ENCODE measurements at places on chromosomes 5 and 9.

- H3K27me3 ChIP-seq = no peaks in the 10 kb centered on the region
- H3K27ac ChIP-seq = no peak overlapping the region
- no peak for ATAC-seq
- H3K4me1 ChIP-seq = no peaks in the 10 kb centered on the region
- H3K4me3 ChIP-seq = no peak overlapping the region
- H3K36me3 ChIP-seq = no peaks in the 10 kb centered on the region
Observed at GRCh38 chr5:158619083-158619788, 480.5 kb downstream of the EBF1 start.

DNA sequence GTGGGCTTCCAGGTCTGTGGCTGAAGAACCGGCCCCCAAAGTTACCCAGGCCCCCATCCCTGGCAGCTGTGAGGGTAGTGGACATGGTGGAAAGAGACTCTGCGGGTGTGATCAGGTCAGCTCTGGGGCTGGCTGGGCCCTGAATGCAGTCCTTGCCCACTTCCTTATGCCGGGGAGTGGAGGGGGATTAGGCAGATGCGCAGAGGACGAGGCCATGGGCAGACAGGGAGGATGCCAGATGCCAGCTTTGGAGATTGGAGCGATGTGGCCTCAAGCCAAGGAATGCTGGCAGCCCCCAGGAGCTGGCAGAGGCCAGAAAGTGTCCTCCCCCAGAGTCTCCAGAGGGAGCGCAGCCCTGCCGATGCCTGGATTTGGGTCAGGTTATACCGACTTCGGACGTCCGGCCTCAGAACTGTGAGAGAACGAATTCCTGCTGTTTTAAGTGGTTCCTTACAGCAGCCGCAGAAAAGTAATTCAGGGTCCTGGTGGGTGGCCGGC lies 69.8 kb downstream of the ADAMTS2 start:
- H3K4me1 ChIP-seq = no peaks in the 10 kb centered on the region
- H3K4me3 ChIP-seq = no peak overlapping the region
- no peaks in the 10 kb centered on the region for H3K36me3 ChIP-seq
- H3K27me3 ChIP-seq = no peaks in the 10 kb centered on the region
- no peak overlapping the region for H3K27ac ChIP-seq

- peaks cover 5% of the 10 kb centered on the region for H3K4me1 ChIP-seq
- peaks cover 18% of the 10 kb centered on the region for H3K36me3 ChIP-seq
- no peak overlapping the region for H3K27ac ChIP-seq
- ATAC-seq = peak; percentile 76
- peak overlapping the region; percentile 77 for H3K4me3 ChIP-seq
- peaks cover 4% of the 10 kb centered on the region for H3K27me3 ChIP-seq
Observed at GRCh38 chr5:171418316-171418981, 998 bp upstream of the FGF18 start.

DNA sequence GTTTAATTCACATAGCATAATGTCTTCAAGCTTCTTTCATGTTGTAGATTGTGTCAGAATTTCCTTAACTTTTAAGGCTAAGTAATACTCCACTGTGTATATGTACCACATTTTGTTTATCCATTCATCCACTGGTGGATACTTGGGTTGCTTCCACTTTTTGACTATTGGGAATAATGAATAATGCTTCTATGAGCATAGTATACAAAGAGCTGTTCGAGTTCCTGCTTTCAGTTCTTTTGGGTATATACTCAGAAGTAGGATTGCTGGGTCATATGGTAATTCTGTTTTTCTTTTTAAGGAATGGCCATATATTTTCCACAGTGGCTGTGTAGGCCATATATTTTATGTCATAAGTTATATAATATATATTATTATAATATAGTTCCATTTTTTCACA lies 3.6 kb upstream of the FAM120AOS start:
- peak overlapping the region; percentile 75 for H3K4me3 ChIP-seq
- peak overlapping the region; percentile 69 for H3K27ac ChIP-seq
- no peak for ATAC-seq
- H3K27me3 ChIP-seq = no peaks in the 10 kb centered on the region

- peak overlapping the region; percentile 4 for H3K4me3 ChIP-seq
- peak overlapping the region; percentile 98 for H3K27ac ChIP-seq
- H3K36me3 ChIP-seq = peaks cover 61% of the 10 kb centered on the region
- H3K27me3 ChIP-seq = no peaks in the 10 kb centered on the region
Observed at GRCh38 chr5:172167895-172168294, 20.1 kb downstream of the STK10 start.

GRCh38 chr5:98768960-98769209 lies 4.6 kb upstream of the RGMB start:
- peaks cover 24% of the 10 kb centered on the region for H3K4me1 ChIP-seq
- no peak for ATAC-seq
- peaks cover 17% of the 10 kb centered on the region for H3K27me3 ChIP-seq
- peak overlapping the region; percentile 98 for H3K4me3 ChIP-seq
- no peak overlapping the region for H3K27ac ChIP-seq

- no peaks in the 10 kb centered on the region for H3K36me3 ChIP-seq
- H3K4me1 ChIP-seq = peaks cover 1% of the 10 kb centered on the region
- no peak overlapping the region for H3K27ac ChIP-seq
- ATAC-seq = no peak
- H3K27me3 ChIP-seq = no peaks in the 10 kb centered on the region
- no peak overlapping the region for H3K4me3 ChIP-seq
Observed at GRCh38 chr5:133250527-133250926, 198.7 kb downstream of the HSPA4 start.

- no peak for ATAC-seq
- no peaks in the 10 kb centered on the region for H3K36me3 ChIP-seq
- H3K4me3 ChIP-seq = no peak overlapping the region
- no peaks in the 10 kb centered on the region for H3K4me1 ChIP-seq
- no peak overlapping the region for H3K27ac ChIP-seq
Observed at GRCh38 chr5:119631660-119632059, 2.3 kb downstream of the FAM170A start.

DNA sequence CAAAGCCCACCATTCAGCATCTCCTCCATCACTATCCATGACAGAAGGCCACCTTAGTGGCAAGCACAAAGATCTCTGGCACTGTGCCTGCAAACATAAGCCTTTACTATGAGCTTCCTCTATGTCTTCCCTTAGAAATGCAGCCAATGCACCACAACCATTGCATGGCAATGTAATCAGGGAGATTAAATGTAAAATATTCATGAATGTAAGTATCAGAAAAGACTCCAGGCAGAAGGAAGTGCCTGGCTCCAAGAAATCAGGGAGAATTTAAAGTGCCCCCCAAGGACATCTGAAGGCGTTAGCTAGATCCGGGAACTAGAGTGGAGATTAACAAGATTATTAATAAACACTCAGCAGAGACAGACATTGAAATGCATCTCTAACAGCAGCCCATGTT lies 32.5 kb upstream of the MYORG start:
- H3K4me3 ChIP-seq = no peak overlapping the region
- no peak for ATAC-seq
- H3K27me3 ChIP-seq = no peaks in the 10 kb centered on the region
- no peaks in the 10 kb centered on the region for H3K4me1 ChIP-seq
- no peaks in the 10 kb centered on the region for H3K36me3 ChIP-seq
